A549 treated with dexamethasone at 1 μM for 4 hours (cell line): ENCODE measurements at places on chromosomes 11 and 22. TPM values are rescaled to one million over a fixed set of nuclear protein-coding genes. Genes with fewer than 3 reads are reported as not detected.

MMP13 gene
- total RNA-seq: not detected in 5 replicates

RASGRP2 gene
- 0.71 to 2.2 TPM (median 1.6 TPM) in 5 replicates for total RNA-seq

SLC22A9 gene
- not detected in 5 replicates for total RNA-seq

UPK3A gene
- total RNA-seq: not detected in 5 replicates

MMP8 gene
- total RNA-seq: not detected in 5 replicates

HORMAD2 gene
- total RNA-seq: not detected in 5 replicates

C11orf86 gene
- total RNA-seq: 37.3 to 63.3 TPM (median 53.3 TPM) in 5 replicates

LSP1 gene
- 1.6 to 2.9 TPM (median 2.0 TPM) in 5 replicates for total RNA-seq

OR5A1 gene
- not detected in 5 replicates for total RNA-seq

INS gene
- not detected in 5 replicates for total RNA-seq

KRTAP5-2 gene
- total RNA-seq: not detected in 5 replicates

OR8G5 gene
- not detected in 5 replicates for total RNA-seq

GAB4 gene
- total RNA-seq: not detected in 5 replicates

GVQW3 gene
- total RNA-seq: 0.63 to 1.2 TPM (median 0.96 TPM) in 5 replicates

POGLUT3 gene
- 8.6 to 11.5 TPM (median 11.2 TPM) in 5 replicates for total RNA-seq

FOLR2 gene
- not detected in 5 replicates for total RNA-seq
